NCI-H345 (cell line): ENCODE measurements at places on chromosomes 7 and 10.

GRCh38 chr7:149828357-149829309 is 9.5 kb upstream of the ZNF862 start:
- DNase-seq, result no peak

- DNase-seq, result no peak
Measured at GRCh38 chr7:80631421-80631820, 7.0 kb upstream of the CD36 start.

DNA sequence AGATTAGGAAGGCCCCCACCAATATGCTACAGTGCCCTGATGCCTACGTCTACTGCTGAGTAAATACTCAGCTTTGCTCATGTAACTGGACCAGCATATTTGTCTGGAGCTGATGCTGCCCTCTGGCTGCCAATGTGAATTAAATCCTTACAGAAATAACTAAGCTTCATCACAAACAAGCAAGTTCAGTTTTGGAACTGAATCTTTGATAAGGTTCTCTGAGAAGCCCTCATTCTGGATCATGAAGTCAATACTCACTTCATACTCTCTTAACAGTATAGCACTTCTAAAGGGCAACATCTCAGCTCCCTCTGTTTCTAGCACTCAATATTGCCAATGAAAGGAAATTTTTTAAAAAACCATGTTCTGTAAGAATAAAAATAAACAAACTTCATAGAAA is 246.7 kb downstream of the ETV1 start:
- DNase-seq, result peak; percentile 41

- DNase-seq, result no peak
Measured at GRCh38 chr7:35253710-35254495, at the start of gene TBX20. TSS of gene TBX20 (minus strand) at chr7:35254100. CDS start at chr7:35253620, 480 bp downstream.

DNA sequence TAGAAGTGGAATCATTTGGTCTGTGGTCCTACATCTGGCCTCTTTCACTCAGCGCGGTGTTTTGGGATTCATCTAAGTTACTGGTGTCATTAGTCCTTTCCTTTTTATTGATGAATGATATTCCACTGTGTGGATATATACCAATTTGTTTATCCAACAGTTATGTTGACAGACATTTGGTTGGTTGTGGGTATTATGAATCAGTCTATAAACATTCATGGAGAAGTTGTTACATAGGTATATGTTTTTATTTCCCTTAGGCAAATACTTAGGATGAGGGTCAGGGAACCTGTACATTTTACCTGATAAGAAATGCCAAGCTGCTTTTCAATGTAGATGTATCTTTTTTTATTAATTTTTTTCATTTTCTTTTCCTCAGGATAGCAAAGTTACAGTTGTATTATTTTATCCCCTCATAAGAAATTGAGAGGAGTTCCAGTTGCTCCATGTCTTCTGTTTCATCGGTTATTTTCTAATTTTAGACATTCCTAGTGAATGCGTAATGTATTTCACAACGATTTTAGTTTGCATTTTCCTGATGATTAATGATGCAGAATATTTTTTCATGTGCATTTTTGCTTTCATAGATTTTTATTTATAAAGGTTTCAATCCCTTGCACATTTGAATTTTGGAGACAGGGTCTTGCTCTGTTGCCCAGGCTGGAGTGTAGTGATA is 203.8 kb upstream of the SH2B2 start:
- DNase-seq, result no peak

DNA sequence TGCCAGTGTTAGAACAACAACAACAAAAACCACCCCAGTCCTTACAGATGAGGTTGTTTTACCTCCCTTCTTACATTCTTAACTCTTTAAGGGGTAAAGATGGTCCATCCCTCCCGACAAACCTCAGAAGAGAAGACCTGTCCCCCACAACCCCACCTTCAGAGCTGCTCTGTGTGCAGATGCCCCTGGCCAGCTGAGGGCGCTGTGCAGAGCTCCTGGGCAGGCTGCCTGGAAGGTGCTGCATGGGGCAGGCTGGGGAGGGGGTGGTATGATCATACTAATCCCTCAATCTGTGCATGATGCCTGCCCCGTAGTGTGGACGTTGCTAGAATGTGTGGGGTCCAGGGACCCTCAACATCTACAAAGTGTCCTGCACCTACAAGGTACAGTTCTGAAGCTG is 387.1 kb downstream of the INHBA start:
- DNase-seq, result no peak

- DNase-seq, result no peak
Measured at GRCh38 chr7:5408777-5409176, 14.9 kb downstream of the TNRC18 start.

DNA sequence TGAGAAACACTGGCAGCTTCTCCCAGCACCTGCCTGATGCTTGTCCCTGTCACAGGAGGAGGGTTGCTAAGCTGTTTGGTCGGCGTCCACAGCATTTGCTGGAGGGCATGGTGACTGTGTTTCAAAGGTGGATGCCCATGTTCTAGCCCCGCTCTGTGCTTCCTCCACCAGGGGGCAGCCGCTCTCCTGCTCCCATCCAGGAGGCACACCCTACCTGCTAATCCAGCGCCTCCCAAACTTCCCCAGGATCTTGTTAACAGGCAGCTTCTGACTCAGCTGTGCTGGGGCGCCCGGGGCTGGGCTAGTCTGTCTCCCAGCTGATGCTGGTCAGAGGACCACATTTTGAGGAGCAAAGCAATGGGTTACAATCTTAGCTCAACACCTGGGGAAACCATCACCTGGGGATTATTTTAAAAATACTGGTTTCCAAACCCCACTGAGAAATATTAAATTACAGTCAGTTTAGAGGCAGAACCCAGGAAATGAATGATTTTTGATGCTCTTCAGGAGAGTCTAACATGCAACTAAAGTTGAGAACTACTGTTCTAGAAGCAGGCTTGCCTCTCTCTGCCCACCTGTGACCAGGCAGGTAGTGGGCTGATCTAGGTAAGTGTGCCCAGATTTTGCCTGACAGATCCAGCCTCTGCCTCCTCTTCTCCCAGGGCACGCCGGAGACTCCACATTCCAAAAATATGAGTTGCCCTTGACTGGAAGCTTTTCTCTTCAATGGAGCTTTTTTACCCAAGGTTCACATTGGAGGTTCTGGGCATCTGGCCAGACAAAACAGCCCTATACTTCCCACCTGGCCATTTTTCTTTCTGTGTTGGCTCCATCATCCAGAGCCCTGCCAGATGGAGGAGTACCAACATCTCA is 92.7 kb upstream of the GPR26 start:
- DNase-seq, result peak; percentile 27

GRCh38 chr10:5800782-5801181 is 12.5 kb downstream of the GDI2 start:
- DNase-seq, result no peak

GRCh38 chr10:120505866-120506265 is 48.8 kb downstream of the PLPP4 start:
- no peak for DNase-seq
